Bronchial smooth muscle cell (primary cell): ENCODE measurements at places on chromosomes 6 and 20. TPM values are rescaled to one million over a fixed set of nuclear protein-coding genes. Genes with fewer than 3 reads are reported as not detected.

The SRMS gene
- total RNA-seq = not detected in 2 replicates

The BMP6 gene
- 0.77 and 3.6 TPM in 2 replicates for total RNA-seq

The FGD2 gene
- total RNA-seq = not detected in 2 replicates

The BPIFB3 gene
- total RNA-seq = not detected in 2 replicates

The ULBP1 gene
- total RNA-seq = 0.32 TPM in 1 of 2 replicates, not detected in the other

The ECT2L gene
- 0.09 and 0.16 TPM in 2 replicates for total RNA-seq

The SLC22A2 gene
- not detected in 2 replicates for total RNA-seq

The PGK2 gene
- total RNA-seq = not detected in 2 replicates

The WASF1 gene
- 2.5 and 4.9 TPM in 2 replicates for total RNA-seq

The TMEM217 gene
- total RNA-seq = 1.3 and 2.0 TPM in 2 replicates

The CCDC28A gene
- 18.3 and 18.9 TPM in 2 replicates for total RNA-seq

The FOXC1 gene
- 2.3 and 4.7 TPM in 2 replicates for total RNA-seq

The GABRR1 gene
- not detected in 2 replicates for total RNA-seq

The IPCEF1 gene
- 0.09 and 0.47 TPM in 2 replicates for total RNA-seq

The NCOA7 gene
- total RNA-seq = 49.2 and 58.8 TPM in 2 replicates

The AVP gene
- not detected in 2 replicates for total RNA-seq

The RAET1E gene
- total RNA-seq = 1.1 and 1.4 TPM in 2 replicates

The CALHM4 gene
- not detected in 2 replicates for total RNA-seq

The PAK1IP1 gene
- 10.7 and 11.2 TPM in 2 replicates for total RNA-seq

The LY6G6F gene
- total RNA-seq = not detected in 2 replicates

The KCNB1 gene
- total RNA-seq = under 0.01 and 0.17 TPM in 2 replicates

The IMPG1 gene
- not detected in 2 replicates for total RNA-seq

The DEFB115 gene
- not detected in 2 replicates for total RNA-seq

The MYLK2 gene
- total RNA-seq = under 0.01 TPM in 1 of 2 replicates, not detected in the other

The TMC2 gene
- total RNA-seq = 0.09 TPM in 1 of 2 replicates, not detected in the other

The KIAA1586 gene
- total RNA-seq = 11.4 and 16.5 TPM in 2 replicates

The SMOC2 gene
- not detected in 2 replicates for total RNA-seq

The PROCR gene
- 125 and 171 TPM in 2 replicates for total RNA-seq

The HUS1B gene
- total RNA-seq = 0.43 and 0.79 TPM in 2 replicates

The TUBB2B gene
- total RNA-seq = 0.79 and 2.2 TPM in 2 replicates

The C20orf204 gene
- 0.47 and 0.60 TPM in 2 replicates for total RNA-seq

The IL17A gene
- not detected in 2 replicates for total RNA-seq

The NKAIN4 gene
- not detected in 2 replicates for total RNA-seq

The SLC32A1 gene
- total RNA-seq = not detected in 2 replicates
